Activated naive CD8-positive, alpha-beta T cell treated with anti-CD3 and anti-CD28 coated beads, Interleukin-2, amount 50 U/mL, for 24 hours (primary cell): ENCODE measurements at places on chromosomes 3 and 15.

DNA sequence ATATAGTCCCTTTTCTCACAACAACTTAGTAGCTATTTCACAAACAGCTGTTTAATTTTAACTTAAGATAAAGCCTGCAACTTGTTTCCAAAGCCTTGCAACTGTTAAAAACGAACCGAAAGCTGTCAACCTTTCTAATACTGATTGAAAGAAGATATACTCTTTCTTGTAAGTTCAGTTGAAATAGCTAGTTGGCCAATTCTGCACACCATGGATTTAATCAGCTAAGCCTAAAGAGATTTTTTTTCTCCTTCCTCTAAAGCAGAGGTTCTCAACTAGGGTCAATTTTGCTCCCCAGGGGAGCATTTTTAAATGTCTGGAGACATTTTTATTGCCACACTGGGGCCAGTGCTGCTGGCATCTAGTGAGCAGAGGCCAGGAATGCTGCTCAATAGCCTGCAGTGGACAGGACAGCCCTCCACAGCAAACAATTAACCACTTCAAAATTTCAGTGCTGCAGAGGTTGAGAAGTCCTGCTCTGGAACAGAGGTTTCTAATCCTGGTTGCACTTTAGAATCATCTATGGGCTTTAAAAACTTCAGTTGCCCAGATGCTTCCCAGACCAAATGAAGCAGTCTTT lies 26.2 kb downstream of the MINDY4B start:
- no peak for DNase-seq

DNA sequence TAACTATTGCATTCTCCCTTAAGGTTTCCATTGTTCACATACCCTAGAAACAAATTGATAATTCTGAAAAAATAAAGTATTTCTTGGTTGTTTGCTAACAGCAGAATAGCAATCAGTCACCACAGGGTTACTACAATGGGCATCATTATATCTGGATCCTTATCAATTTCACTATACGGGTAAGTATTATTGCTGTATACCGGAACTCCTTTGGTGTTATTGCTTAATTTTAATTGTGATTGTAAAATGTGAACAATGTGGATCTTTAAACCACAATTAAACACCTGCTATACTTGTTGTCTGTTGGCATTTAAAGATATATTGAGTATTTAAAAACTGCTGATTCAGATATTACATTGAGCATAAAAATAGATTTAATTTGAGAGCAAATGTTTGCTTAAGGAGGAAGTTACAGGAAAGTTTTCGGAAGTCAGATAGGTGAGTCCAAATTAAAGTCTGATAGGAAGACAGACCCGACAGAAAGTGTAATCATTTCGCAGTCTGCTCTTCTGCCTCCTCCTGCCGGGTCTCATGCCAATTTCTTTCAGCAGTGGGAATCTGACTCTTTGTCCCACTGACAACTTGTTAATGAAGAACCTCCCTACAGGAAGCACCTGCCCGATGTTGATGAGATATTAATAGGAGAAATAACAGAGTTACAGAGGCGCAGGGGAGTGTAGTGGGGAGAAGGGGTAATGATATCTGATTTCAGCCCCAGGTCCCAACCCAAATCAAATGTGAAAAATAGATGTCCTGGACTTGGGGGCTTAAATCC lies 169.7 kb upstream of the TBC1D5 start:
- DNase-seq: no peak

- no peak for DNase-seq
Measured at GRCh38 chr3:134696155-134696554, 45.3 kb upstream of the KY start.

GRCh38 chr3:157590273-157590672 lies 87.1 kb upstream of the VEPH1 start:
- DNase-seq: no peak
